Esophagus muscularis mucosa (tissue), 4 donors: ENCODE measurements at places on chromosomes 2 and 18. TPM values are rescaled to one million over a fixed set of nuclear protein-coding genes. Genes with fewer than 3 reads are reported as not detected.

The STRN gene
- total RNA-seq: 17.6 TPM

DNA sequence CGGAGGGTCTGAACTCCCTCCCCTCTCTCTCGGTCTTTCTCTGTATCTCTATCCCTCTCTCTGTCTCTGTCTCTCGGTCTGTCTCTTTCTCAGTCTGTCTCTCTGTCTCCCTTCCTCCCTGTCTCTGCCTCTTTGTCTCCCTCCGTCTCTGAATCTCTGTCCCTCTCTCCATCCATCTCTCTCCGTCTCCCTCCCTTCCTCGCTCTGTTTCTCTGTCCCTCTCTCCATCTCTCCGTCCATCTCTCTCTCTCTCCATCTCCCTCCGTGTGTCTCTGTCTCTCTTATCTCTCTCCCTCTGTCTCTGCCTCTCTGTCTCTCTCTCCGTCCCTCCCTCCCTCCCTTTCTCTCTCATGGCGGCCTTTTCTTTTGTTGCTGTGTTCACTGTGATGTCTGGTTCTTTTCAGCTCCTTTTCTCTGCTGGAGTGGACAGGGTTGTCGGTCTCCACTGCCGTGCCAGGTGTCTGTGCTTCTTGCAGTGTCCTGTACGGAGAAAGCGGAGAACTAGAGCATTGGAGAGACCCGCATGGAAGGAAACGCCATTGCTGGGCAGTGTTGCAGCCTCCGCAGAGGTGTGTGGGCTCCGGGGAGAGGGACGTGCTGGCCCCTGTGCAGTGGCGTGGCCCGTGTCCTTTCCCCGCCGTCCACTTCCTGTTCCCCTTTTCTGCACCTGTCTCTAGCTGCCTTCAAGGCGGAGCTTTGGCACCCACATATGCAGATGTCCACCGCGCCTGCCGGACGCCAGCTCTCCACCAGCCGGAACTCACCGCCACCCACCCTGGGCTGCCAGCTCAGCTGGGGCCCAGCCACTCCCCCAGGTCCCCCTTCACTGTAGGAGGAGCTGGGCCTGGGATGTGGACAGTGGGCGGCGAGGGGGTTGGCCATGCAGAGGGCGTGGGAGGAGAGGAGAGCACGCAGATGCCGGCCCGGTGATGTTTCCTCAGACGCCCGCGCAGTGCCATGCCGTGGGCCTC lies 113.1 kb downstream of the NFATC1 start:
- H3K4me1 ChIP-seq: peaks cover 39% of the 10 kb centered on the region
- H3K4me3 ChIP-seq: peak overlapping the region; percentile 44
- no peaks in the 10 kb centered on the region for H3K27me3 ChIP-seq
- DNase-seq: no peak
- H3K27ac ChIP-seq: peak overlapping the region; percentile 84

DNA sequence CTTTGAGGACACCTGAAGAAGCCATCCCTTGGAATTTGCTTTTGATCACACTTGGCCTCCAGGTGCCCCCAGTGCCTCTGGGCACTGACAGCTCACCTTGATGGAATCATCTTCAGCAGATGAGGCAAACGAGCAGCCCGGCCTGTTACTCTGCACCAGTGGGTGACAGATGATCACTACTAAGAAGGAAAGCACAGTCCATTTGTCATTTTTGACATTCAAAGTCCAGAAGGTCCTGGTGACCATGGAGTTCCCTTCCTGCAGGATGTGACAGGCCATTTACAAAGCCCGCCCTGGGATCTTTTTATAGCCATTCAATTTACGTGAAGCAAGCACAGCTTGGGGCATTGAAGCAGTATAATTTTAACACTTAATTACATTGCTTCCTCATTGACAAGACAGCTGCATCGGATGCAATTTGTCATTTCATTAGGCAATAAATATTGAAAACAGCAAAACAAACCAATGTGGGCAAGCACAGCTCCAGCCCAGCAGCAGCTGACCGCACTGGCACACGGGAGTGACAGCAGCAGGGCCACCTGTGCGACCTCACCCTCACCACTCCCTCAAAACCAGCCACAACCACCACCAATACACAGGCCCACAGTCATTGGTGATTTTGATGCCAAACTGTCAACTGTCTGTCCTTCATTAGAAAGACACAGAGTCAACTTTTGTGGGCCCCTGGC lies 76.0 kb upstream of the SLC66A3 start:
- H3K27me3 ChIP-seq: no peaks in the 10 kb centered on the region
- no peak overlapping the region for H3K4me3 ChIP-seq
- no peak overlapping the region for H3K27ac ChIP-seq
- no peaks in the 10 kb centered on the region for H3K4me1 ChIP-seq
- DNase-seq: peak; percentile 57

- no peaks in the 10 kb centered on the region for H3K27me3 ChIP-seq
- no peaks in the 10 kb centered on the region for H3K36me3 ChIP-seq
- DNase-seq: no peak
- peak overlapping the region; percentile 76 for H3K27ac ChIP-seq
- no peak overlapping the region for H3K4me3 ChIP-seq
Measured at GRCh38 chr2:239276851-239277250, 124.0 kb downstream of the HDAC4 start.

GRCh38 chr2:33859811-33860461 lies 260.8 kb upstream of the FAM98A start:
- H3K4me3 ChIP-seq: no peak overlapping the region
- H3K4me1 ChIP-seq: no peaks in the 10 kb centered on the region
- H3K27ac ChIP-seq: no peak overlapping the region
